ENCODE measurements at places on chromosomes 16 and 17.

DNA sequence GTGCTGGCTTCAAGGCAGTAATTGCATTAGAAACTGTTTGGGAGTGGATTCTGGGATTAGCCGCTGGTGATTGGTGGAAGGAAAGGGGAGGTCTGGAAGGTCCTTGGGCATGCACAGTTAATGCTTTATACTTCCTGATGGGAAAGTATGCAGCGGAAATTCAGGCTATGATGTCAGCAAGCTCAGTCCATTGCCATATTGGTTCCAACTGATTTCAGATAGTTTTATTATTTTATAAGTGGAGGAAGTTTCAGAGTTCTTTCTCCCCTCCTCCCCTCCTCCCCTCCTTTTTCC lies 8.1 kb upstream of the CMTR2 start:
- no peak for DNase-seq

- no peak for DNase-seq
These were observed 28.1 kb upstream of the BAHCC1 start for GRCh38 chr17:81367171-81367570.

GRCh38 chr17:44935116-44935515 lies 12.5 kb downstream of the KIF18B start:
- no peak for DNase-seq

DNA sequence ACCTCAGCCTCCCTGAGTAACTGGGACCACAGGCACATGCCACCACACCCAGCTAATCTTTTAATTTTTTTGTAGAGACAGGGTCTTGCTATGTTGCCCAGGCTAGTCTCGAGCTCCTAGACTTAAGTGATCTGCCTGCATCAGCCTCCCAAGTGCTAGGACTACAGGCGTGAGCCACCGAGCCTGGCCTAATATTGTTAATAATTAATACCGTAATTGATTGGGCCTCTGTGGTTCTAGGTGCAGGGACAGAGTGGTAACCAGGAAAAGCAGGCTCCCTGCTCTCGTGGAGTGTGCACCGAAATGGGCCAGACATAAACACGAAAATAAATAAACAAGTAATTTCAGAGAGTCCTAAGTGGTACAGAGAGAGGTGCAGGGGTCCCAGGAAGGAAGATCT lies 241.0 kb downstream of the GSG1L start:
- DNase-seq: no peak

- DNase-seq: no peak
These were observed 17.7 kb upstream of the ZNF594 start for GRCh38 chr17:5209396-5209795.

GRCh38 chr17:7315570-7316235 lies 543 bp upstream of the GPS2 start:
- peak; percentile 86 for DNase-seq

DNA sequence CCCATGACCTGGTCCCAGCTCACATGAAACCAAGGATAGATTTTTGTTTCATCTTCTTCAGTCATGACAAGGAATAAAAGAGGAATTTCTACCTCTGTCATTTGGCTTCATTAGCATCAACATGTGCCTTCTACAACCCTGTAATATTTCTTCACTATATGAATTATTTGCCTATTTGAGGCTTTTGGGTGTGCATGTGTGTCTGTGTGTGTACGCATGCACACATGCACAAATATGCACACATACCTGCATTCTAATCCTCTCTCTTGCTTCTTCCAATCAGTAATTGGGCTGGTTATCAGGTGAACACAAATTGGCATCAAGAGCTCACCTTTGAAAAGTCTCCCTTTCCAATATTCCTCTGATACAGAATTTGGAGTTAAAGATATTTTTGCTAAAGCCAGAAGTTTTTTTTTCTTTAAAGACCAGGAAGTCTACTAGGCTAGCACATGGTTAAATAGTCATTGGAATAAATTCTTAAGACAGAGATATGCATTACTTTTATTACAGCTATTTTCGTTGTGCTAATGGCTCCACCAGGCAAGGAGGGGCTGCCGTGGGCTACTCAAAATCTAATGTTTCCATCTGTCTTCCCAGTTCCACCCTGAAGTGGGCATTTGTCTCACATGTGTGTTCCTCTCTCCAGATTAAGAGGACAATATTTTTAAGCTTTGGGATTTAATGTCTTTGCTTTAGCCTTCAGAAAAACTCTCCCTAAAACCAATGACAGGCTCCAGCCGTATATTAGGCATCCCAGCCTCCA lies 547.2 kb upstream of the CDH5 start:
- DNase-seq: no peak

GRCh38 chr17:36674278-36674650 lies 72.9 kb downstream of the MRM1 start:
- DNase-seq: no peak

- no peak for DNase-seq
These were observed 44.4 kb upstream of the SCNN1B start for GRCh38 chr16:23257682-23258081.

DNA sequence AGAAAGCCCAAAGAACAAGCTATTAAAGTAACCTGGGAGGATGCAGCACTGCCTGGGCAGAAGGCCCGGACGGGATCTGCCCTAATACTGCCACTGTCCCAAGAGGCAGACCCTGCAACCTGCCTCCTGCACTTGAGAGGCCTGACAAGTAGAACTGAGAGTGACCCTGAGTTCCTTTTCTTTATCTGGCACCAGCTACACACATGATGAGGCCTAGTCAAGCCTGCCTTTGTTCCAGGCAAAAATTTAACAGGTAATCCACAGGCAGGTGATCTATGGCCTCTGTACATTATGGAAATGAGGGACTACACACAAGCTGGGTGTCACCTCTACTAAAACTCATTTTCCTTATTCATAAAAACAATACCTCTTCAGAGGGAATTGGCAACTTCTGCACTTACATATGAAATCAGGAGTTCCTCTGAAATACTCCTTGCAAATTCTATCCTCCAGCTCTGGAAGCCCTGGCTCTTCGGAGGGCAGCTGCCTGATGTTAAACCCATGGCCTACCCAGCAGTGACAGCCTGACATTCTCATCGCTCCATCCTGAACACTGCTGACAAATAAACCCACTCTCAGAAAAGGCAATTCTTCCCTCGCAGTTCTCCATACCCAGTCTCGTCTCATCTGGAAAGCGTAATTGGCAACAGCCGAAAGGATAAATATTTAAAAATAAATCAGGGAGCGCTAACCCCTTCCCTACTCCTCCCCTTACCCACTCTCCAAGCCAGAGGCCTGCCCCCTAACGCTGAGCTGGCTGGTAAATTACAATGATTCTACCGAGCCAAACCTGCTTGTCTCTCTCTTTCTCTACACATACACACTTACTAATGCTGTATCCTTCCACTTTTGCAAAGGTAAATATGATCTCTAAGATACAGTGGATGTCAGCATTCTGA lies 2.5 kb upstream of the ZFHX3 start:
- DNase-seq: no peak

- no peak for DNase-seq
These were observed 88.2 kb downstream of the NOG start for GRCh38 chr17:56681561-56682266.

DNA sequence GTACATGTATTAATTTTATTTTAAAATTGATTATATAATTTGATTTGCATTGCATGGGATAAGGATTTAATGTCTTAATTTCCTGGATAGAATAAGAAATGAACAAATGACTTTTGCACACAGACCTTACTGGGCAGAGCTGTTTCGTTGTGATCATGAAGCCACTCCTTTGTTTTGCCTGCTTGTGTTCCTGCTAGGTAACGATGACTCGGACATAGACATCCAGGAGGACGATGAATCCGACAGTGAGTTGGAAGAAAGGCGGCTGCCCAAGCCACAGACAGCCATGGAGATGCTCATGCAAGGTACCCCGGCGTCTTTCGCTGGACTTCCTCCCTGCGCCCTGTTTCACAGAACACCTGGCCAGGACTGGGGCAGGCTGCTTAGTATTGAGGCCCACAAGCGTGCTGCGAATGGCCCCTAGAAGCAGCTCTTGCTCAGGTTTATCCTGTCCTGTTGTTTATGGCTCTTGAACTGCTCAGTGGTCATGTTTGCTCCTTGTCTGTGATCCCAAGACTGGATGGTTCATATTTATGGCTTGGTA lies 29.6 kb downstream of the CLUAP1 start:
- DNase-seq: no peak

DNA sequence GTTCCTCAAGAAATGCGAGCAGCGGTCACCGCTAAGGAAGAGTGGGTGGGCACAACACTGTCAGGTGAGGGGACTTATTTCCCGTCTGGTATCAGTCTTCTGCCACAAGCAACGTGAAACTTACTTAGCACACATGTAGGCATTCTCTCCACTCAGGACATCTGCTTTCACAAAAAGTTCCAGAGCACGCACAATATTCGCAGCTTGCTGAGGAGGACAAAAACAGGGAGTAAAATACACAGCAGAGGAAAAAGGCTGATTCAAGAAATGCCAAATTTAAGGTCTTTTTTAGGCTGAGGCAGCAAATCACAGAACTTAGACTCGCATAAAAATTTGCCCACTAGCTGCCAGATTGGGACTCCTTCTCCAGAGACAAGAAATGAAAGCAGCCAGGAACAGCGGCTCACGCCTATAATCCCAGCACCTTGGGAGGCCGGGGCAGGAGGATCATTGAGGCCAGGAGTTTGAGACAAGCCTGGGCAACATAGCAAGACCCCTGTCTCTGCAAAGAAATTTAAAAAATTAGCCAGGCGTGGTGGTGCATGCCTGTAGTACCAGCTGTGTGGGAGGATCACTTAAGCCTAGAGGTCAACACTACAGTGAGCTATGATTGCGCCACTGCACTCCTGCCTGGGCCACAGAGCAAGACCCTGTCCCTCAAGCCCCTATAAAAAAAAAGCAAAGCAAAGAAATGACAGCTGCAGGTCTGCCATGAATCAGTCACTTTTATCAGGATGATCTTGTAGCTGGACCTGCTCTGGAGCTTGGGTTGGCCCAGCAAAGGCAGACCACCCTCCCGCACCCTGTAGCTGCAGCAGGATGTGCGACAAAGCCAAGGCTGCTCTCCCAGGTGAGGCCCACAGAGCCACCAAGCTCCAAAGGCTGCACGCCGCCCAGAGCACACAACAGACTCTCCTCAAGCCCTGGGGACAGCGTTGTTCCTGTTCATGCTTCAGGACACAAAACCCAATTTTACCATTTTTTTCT lies 20.5 kb downstream of the USP36 start:
- no peak for DNase-seq

DNA sequence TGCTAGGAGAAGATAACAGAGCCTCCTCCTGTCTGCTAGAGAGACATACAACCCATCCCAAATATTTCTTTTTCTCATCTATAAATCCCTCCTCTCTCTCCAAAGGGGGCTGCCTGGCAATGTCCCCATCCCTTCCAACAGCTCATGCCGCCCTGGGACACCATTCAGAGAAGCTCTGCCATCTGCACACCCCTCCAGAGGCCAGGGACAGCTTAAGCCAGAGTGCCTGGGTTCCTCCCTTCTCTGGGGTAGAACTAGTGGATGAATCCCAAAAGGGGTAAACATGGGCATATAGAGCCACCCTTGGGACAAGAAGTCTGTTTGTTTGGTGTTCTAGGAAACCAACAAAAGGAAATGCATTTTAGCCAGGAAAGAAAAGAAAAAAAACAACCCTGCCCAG lies 2.6 kb upstream of the LPO start:
- no peak for DNase-seq

GRCh38 chr17:4584917-4585637 lies 748 bp downstream of the SMTNL2 start:
- DNase-seq: no peak

- no peak for DNase-seq
These were observed 92.0 kb downstream of the WSCD1 start for GRCh38 chr17:6162216-6162615.

GRCh38 chr16:62644030-62644812 lies 608.0 kb upstream of the CDH8 start:
- no peak for DNase-seq

DNA sequence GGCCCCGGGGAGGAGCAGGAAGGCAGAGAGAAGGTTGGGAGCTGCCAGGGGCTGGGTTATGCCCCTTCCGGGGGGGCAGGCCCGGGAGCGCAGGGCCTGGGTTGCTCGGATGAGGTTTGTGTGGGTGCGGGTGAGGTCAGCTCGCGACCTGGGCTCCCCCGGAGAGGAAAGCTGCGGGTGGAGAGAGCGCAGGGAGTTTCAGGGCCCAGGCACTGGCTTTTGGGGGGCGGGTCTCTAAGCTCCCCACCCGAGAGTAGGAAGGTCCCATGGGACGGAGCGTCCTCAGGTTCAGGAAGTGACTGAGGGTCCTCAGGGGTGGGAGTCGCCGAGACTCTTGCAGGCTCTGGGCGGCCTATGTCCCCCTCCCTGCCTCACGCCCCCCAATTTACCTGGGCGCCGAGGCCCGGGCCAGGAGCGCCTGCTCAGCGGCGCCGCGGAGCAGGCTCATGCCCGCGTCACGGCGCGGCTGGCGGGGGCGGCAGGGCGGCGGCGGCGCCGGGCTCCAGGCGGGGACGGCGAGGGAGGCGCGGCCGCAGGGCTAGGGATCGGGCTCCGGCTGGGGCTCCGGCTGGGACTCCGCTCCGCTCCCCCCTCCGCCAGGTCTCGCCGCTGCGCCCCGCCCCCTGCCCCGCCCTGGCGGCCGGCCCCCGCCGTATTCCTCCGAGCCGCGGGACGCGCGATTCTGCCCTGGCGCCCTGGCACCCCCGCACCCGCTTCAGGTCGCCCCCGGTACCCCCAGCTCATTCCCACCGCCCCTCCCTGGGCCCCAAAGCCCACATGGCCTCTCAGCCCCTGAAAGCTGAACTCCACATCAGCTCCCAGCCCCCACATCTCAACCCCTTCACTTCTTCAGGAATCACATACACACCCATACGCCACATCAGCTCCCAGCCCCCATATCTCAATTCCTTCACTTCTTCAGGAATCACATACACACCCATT lies at the start of gene DOK4:
DOK4 (minus strand) TSS at position 578 of the 942 bp plus-strand sequence. CDS start 6,986 bp downstream, outside the sequence.
- peak; percentile 82 for DNase-seq

DNA sequence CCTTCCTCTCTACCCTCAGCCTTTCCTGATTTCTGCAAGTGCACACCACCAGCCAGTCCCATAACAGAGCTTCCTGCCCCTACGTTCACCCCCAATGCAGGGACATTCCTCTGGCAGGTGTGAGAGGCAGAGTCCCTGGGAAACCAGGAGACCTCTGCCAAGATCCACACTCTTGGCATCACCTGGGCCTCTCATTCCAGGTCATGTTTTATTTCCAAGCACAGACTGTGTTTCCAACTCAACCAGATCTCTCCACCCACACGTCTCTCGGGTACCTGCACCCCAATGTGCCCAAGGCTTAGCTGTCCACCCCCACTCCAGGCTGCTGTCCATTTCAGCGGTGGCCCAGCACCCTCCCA lies 21.0 kb upstream of the PHB1 start:
- DNase-seq: no peak

- no peak for DNase-seq
These were observed 18.2 kb upstream of the BHLHA9 start for GRCh38 chr17:1251866-1252608.

GRCh38 chr17:20189979-20190378 lies 180.8 kb downstream of the SPECC1 start:
- DNase-seq: no peak

- DNase-seq: no peak
These were observed 13.0 kb upstream of the MPHOSPH6 start for GRCh38 chr16:82183004-82183397.

- DNase-seq: no peak
These were observed 3.1 kb downstream of the SLC5A2 start for GRCh38 chr16:31486045-31486444.

DNA sequence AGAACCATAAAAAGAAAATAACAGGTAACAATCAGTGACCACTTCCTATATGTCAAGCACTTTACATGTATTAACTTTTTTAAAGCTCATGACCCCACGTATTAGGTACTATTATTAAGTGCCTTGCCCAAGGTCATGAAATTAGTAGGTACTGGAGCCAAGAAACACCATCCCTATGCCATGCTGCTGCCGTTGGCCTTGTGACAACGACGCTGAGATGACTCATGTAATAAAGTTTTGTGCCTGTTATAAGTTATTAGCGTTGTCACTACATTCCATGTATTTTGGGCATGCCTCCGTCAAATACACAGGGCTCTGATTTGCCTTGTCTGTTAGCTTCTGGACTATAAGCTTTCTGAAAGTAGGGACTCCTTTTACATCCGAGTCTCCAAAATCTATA lies 1.4 kb downstream of the BBS2 start:
- DNase-seq: no peak

Data from pancreas (tissue), 10 donors.